ENCODE measurements at places on chromosomes 1 and 21.

- no peak for DNase-seq
Observed at GRCh38 chr1:85570446-85571180, 9.9 kb upstream of the CCN1 start.

- DNase-seq = no peak
Observed at GRCh38 chr1:158559696-158560095, 5.5 kb upstream of the OR6Y1 start.

- peak; percentile 96 for DNase-seq
Observed at GRCh38 chr1:16612332-16613172, 812 bp downstream of the NBPF1 start.

- peak; percentile 19 for DNase-seq
Observed at GRCh38 chr1:102799496-102799895, 308.8 kb downstream of the COL11A1 start.

DNA sequence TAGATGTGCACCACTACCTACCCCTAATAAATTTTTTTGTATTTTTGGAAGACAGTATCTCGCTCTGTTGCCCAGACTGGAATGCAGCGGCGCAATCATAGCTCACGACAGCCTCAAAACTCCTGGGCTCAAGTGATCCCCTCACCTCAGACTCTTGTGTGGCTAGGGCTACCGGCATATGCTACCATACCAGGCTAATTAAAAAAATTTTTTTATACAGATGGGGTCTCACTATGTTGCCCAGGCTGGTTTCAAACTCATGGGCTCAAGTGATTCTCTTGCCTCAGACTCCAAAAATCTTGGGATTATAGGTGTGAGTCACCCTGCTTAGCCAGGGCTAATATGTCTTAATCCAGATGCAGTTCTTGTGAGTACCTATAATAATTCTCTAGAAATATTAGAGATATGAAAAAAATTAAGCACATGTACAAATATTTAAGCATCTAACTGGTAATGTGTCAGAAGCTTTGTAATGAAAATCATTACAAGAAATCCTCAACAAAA is 9.5 kb downstream of the SORT1 start:
- DNase-seq = no peak

GRCh38 chr21:25107708-25108107 is 499.6 kb downstream of the MRPL39 start:
- peak; percentile 4 for DNase-seq

DNA sequence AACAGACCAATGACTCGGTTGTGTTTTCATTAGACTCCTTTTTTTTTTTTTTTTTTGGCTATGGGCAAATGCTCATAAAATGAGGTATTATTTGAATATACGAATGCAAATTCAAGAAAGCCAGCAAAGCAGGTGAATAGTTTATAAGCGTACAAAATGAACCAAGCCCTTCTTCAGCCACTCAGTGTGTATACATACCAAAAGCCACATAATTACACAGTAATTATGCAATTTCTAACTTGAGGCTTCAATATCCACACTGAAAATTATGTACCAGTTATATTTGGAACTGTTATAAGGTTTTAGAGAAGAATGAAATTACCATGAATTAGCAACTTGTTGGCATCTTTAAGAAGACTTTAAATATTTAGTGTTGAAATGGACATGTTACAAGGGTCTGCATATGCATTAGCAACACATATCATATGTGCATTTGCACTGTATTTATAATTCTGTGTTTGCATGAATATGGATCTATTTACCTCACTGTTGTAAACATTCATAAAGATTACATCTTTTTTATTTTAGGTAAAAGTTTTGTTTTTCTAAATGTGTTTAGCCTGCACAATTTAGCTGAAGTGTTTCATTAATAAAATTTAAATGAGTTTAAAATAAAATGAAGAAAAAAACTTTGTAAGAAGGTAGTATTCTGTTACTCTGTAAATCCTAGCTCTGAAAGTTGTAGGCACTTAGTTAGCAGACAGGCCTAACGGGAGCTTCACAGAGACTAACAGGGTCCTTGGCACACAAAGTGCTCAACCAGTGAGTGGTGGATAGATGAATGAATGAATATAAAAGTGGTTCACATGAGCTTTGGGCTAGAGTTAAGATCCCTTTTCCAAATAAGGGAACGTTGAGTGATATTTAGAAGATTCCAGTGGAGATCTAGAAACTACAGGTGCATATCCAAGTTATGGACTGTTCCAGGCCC is 241.0 kb upstream of the NFIA start:
- DNase-seq = no peak

- no peak for DNase-seq
Observed at GRCh38 chr1:9062846-9063245, 6.6 kb downstream of the SLC2A5 start.
